ENCODE measurements at places on chromosomes 6 and 20.

DNA sequence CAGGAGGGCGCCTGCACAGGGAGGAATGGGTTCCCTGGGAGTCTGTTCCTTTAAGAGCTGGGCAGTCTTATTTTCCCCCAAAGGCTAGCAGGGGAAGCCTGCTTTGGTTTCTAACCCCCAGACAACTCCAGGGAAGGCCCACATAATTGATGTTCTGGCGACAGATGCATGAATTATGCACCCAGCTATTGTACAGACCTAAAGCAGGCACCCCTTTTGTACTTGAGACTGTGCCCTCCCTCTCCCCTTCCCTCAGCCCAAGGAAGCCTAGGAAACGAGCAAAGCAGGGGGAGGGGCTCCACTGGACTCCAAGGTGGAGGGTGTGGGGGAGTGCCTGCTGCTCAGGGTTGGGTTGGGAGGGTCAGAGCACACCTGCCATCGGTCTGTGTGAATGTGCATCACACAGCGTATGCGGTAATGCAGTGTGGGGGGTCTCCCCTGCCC is 102.1 kb downstream of the KCNB1 start:
- DNase-seq: no peak

DNA sequence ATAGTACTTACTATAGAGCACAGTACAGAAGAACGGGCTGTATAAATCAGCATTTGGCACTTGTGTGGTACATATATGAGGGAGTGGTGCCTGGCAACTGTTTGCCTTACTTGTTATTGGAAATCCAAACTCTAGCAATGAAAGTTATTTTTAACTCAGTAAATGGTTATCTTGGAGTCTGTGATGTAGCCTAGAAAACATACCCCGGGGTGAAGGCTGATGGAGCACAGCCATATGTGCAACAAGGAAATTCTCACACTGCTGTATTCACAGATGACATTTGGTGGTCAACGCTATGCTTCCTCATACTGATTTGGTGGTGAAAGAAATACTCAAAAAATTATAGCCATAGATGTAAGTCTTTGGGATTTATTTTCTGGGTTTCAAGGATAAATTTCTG is 807.5 kb upstream of the FLRT3 start:
- no peak for DNase-seq

GRCh38 chr20:53829255-53829723 is 235.7 kb upstream of the ZNF217 start:
- peak; percentile 91 for DNase-seq

GRCh38 chr6:31878726-31879125 is at the start of gene SLC44A4:
TSS of gene SLC44A4 (minus strand) at chr6:31878997. CDS start at chr6:31878980, 17 bp downstream.
- DNase-seq: no peak

DNA sequence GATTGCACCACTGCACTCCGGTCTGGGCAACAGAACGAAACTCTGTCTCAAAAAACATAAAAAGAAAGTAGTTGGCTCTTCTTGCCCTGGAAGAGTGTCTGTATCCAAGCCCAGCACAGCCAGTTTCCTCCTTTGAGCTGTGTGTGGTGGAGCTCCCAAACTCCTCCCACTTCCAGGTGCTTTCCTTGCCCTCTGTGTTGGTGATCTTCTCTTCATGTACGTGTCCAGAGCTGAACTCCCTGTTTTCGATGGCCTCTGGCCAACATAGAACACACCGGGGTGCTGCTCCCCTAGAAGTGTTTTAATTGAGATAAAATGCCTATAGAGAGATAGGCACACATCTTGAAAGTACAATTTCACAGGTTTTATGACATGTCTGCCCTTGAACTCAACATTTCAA is 16.7 kb upstream of the SGK2 start:
- DNase-seq: no peak

DNA sequence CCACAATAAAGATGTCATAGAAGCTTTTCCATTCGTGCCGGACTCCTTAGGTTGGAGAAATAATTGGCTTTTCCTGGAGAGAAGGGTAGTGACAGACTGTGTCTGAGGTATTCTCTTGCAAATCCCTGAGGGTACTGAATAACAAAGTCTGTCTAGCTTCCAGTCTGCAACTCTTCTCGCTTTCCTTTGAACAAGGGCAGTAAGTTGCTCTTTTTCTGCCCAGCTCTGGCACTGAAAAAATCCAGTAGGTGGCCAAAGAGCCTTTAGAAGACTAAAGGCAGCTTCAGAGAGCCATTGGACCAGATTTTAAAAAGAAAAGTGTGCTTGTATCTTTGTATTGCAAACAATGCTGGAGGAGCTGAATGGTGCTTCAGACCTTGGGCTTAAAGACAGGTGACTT is 20.7 kb upstream of the RREB1 start:
- DNase-seq: no peak

- peak; percentile 3 for DNase-seq
Observed at GRCh38 chr6:101396548-101397173, 3.2 kb downstream of the GRIK2 start.

- DNase-seq: no peak
Observed at GRCh38 chr6:135578976-135579375, 81.4 kb upstream of the AHI1 start.

GRCh38 chr6:128696691-128697689 is 176.6 kb upstream of the PTPRK start:
- DNase-seq: peak; percentile 30

DNA sequence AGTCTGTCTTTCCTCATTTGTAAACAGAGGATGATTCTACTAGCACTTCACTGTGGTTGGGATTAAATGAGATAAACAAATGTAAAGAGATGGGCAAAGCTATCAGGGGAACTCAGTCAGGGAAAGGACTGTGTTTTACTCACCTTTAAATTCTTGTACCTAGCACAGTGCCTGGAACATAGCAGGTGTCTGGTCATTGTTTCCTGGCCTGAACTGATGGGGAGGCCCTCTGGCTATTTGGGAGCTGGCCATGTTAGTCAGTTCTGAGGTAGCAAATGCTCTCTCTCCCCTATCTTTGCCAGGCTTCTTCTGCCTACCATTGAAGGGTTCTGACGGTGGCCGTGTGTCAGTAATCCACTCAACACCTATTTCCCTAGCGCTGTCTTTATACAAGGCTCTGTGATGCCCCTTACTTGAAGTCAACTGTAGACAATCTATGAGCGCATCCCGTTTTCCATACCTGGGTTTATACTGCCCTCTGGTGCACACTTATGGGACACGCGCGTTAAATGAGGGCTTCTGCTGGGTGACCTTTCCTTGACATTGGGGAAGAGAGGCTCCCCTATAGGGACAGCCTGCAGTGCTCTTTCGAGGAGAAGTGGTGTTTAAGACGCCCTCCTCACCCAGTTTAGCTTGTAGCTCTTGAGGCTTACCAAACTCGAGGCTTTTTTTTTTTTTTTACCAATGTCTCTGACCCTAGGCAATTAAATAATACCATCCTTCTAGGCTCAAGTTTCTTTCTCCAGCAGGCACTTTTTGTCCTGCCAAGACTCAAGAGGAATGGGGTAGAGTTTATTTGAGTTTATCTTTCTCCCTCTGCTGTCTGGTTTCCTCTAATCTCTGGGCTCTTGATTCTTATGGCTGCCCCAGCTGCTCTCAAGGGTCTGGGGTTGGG is 4.0 kb upstream of the SPATS1 start:
- DNase-seq: peak; percentile 6

DNA sequence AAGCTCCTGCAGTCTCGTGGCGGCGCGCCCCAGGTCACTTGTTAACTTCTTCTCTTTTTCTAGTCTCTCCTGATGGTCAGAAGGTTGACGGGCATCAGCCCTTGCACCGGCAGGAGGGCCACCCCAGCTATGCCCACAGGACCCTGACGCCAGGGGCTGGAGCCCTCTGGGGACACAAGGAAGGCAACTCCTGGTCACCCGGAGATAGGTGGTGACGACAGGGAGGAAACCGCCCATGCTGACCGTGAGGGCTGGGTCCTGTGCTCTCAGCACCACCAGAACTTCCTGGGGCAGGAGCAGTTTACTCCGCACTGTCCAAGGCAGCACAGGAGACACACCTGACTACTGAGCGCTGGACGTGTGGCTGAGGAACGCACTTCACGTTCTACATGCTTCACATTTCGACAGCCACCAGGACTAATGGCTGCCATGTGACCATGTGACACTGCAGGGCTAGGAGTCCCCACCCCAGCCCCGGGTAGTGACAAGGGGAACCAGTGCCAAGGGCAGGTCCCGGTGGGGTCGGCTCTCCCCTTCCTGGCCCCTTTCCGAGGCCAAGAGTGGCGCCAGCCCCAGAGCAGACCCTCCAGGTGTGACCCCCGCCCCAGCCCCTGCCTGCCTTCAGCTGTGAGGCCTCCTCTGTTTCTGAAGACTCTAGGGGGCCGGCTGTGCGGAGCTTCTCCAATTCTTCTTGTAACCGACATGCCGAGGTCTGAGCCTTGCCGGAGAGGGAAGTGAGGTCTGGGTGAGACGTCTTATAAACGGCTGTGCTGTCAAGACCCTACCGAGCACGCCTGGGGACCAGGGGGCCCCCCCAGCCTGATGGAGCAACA is 45.2 kb downstream of the DSTN start:
- no peak for DNase-seq

- no peak for DNase-seq
Observed at GRCh38 chr6:77025736-77026223, 437.5 kb downstream of the HTR1B start.

DNA sequence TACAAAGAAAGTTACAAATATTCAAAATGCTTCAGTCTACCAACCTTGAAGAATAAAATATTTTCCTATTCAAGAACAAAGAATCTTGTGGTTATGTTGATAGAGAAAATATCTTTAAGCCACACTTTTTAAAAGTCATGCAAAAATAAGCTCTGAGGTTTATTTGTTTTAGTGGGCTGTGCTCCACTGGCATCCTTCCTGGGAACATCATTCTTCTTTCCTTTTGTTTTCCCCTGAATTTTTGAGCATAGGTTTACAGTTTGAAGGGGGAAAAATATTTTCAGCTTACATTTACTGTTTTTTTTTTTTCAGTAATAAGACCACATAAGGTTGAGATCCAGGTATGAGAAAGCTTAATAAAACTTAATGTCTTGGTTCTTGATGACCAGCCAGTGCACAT is 72.0 kb upstream of the BACH2 start:
- DNase-seq: no peak

DNA sequence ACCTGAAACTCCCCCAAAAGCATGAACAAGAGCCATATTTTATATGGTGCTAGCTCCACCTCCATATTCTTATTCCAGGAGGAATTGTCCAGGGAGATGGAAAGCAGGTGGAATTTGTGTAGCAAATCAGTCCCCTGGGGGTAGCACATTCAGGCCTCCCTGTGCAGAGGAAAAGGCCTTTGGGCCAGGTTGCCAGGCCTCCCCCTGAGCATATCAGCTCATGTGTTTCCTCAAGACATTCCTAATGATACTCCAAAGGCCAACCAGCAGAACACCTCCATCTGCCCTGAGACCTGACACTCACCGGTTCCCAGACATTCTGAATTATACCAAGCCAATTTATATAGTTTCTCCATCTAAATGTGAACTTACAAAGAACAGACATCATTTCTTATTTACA is 2.6 kb upstream of the BANF2 start:
- DNase-seq: no peak

DNA sequence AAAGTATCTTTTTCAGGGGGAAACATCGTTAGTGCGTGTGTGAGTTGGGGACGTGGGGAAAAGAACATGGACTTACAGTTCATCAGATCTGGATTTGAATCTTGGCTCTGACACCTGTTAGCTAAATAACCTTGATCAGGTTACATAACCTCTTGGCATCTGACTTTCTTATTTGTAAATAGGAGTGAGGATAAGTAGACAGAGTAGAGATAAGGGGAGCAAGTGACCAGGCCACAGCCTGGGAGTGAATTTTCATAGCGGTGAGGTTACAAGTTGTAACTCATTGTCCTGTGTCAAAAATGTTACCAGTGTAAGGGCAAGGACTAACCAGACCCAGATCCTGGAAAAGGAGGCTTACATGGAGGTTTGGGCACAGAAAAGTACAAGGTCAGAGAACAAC is 733.5 kb upstream of the MMS22L start:
- no peak for DNase-seq

DNA sequence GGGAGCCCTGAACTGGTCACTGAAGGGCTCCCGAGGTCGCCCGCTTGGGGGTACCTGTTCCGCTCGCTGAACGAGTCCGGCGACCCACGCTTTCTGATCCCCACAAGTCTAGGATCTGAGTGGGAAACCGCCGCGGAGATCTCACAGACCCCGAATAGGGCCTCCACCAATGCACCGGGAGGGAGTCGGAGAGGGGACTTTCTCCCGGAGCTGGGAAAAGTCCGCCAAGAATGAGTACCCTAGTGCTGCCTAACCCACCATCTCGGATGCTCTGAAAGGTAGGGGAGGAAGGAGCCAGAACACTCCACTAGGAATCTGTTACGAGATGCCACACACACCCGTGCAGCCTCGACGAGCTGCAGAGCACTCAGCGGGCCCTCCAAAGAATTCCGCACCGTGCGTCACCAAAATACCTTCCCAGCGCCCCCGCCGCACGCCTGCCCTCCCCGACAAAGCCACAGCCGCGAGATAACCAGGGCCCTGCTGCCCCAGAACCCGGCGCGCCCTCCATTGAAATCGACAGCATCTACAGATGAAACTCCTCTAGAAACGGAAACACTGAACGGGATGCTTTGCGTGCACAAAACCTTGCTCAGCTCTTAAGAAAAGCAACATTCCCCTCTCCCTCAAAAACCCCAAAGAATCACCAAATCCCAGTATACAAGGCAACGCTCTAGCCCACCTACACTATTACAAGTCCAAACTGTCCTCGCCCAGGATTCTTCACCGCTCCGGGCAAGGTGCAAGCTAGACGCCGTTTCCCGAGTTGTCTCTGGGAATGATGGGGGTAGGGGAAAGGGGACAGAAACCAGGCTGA is 686 bp downstream of the COL12A1 start:
- peak; percentile 43 for DNase-seq

DNA sequence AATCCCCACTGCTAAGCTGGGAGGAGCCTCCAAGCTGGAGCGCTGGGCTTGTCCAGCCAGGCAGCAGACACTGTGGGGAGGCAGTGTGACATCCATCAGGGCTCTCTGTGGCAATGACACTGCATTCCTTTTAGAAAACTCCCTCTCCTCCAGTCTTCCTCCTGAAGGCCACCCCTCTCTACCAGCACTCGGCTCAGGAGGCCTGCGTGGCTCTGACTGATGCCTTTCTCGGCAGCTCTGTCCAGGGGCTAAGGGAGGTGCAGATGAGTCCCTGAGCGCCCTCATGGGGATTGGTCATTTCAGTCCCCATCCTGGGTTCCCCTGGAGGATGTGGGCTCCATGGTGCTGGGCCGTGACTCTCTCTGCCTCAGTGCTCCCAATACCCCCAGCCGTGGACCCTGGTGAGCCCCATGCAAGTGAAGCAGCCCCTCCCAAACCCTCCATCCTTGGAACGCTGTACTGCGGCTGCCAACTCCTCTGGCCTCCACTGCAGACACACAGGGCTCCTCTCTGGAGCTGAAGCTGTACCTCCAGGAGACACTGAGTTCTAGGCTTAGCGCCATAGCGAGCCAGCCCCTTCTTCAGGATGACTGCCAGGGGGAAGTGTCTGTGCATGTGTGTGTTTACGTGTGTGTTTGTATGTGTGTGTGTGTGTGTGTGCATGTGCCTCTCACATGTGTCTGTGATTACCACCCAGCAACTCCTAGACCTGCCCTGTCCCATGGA is 209.6 kb downstream of the ERMARD start:
- DNase-seq: no peak

- peak; percentile 58 for DNase-seq
Observed at GRCh38 chr6:4687989-4688947, 87.9 kb upstream of the CDYL start.
